Activated CD4-positive, alpha-beta T cell treated with anti-CD3 and anti-CD28 coated beads, Interleukin-2, amount 10 ng/mL, durations not matched to agents 7 days and 5 days (primary cell): ENCODE measurements at places on chromosomes 4 and X. TPM values are rescaled to one million over a fixed set of nuclear protein-coding genes. Genes with fewer than 3 reads are reported as not detected.

GRCh38 chr4:44679060-44679459, 840 bp downstream of the GUF1 start:
- DNase-seq, result no peak

DNA sequence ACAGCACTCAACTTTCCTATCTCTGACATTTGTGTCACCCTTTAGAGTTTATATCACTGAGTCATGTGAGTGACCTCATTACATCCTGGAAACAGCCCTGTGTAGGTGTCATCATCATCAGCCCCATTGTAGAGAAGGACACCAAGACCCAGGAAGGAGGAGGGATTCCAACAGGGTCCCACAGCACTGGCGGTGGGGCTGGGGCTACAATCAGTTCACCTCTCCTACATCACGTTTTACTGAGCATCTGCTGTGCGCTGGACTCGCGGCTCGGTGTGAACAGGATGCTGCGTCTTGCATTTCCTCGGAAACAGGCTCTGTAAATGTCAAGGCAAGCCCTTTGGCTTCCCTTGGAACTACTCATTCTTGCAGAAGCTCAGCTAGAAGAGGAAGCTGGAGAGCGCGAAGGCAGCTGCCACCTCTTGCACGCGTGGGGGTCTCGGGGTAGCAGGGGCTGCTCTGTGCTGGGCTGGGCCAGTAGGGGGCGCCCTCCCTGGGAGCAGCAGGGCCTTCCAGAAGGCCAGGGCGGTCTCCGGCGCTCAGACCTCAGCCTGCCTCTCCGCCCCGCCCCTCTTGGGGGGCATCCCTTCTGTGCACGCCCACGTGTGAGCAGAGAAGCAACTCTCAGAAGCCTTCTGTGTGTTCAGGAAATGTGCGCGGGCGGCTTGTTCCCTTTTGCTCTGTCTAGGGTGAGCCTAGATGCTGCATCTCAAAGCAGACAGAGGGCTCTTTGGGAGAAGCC, 29.0 kb downstream of the REELD1 start:
- DNase-seq, result peak; percentile 33

GRCh38 chr4:76488888-76489685, 54.1 kb downstream of the SHROOM3 start:
- no peak for DNase-seq

DNA sequence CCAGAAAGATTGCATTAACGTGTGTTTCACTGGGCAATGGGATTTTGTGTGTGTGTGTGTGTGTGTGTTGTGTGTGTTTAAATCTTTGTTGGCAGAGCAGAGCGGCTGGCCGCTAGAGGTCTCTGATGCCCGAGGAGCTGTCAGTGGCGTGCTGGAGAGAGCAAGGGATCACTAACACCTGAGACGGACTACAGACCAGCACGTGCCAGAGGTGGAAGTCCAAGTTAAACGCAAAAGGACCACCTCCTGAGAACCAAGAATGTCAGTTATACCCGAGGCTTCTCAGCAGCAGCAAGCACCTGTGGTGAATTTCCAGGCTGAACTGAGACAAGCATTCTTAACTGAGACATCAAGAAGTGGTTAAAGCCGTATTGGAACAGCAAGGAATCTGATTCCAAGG, 9.0 kb upstream of the SLC25A14 start:
- peak; percentile 41 for DNase-seq

Gene RNF113A
- 28.8 TPM for total RNA-seq
